M059J (cell line): ENCODE measurements at places on chromosomes 11 and 22. TPM values are rescaled to one million over a fixed set of nuclear protein-coding genes. Genes with fewer than 3 reads are reported as not detected.

GRCh38 chr11:8363921-8364320 lies 100.2 kb upstream of the LMO1 start:
- no peak for DNase-seq

GRCh38 chr11:36201411-36201810 lies 87.8 kb downstream of the COMMD9 start:
- DNase-seq: no peak

DNA sequence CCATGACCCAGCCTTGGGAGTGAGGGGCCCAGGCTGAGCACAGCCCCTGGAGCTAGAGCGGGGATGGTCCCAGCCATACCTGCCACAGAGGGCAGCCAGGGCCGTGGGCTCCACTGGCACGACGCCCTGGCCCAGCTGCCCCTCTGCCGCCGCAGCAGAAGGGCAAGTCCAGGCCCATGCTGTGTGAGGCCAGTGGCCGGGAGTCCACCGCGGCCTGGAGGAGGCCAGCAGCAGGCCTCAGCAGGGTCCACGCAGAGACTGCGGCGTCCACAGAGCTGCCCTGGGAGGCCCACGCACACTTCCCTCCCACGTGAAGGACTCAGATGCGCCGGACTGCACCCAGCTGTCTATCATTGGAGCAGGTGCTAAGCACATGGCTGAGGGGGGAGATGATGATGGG lies 23.5 kb downstream of the MOB2 start:
- DNase-seq: no peak

GRCh38 chr11:2379466-2380174 lies 2.5 kb downstream of the CD81 start:
- no peak for DNase-seq

DNA sequence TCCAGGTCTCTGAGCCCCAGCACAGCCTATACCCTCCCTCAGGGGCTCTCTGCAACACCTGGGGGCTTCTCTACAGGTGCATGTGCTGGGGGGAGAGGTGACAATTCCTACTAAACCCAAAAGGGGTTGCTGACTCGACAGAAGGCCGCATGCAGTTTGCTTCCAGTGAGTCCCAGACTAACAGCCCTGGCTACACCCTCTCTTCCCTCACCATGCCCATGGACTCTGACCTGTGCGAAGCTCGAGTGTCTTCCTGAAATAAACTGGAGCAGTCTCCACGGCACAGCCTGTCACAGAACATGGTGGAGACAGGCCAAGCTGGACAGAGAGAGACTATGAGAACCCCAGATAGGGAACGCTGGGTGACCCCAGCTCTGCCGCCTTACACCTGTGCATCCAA lies 16.6 kb downstream of the PLEKHA7 start:
- no peak for DNase-seq

DNA sequence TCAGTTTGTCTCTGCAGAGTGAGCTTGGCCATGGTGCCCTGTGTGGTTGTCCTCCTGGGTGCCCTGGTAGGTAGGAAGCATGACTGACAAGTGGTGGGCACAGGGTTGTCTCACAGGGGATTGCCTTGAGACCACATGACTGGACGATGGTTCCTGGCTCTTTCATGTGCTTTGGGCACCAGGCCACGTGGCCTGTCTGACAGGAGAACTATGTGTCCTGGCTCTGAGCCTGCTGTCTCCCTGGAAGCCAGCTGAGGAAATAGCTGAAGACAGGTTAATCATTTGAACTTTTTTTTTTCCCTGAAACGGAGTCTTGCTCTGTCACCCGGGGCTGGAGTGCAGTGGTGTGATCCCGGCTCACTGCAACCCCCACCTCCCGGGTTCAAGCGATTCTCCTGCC lies 93.2 kb downstream of the LDLRAD3 start:
- peak; percentile 73 for DNase-seq

GRCh38 chr11:128516886-128517285 lies 70.5 kb downstream of the ETS1 start:
- DNase-seq: no peak

GRCh38 chr11:41779401-41779960 lies 320.0 kb upstream of the LRRC4C start:
- DNase-seq: no peak

DNA sequence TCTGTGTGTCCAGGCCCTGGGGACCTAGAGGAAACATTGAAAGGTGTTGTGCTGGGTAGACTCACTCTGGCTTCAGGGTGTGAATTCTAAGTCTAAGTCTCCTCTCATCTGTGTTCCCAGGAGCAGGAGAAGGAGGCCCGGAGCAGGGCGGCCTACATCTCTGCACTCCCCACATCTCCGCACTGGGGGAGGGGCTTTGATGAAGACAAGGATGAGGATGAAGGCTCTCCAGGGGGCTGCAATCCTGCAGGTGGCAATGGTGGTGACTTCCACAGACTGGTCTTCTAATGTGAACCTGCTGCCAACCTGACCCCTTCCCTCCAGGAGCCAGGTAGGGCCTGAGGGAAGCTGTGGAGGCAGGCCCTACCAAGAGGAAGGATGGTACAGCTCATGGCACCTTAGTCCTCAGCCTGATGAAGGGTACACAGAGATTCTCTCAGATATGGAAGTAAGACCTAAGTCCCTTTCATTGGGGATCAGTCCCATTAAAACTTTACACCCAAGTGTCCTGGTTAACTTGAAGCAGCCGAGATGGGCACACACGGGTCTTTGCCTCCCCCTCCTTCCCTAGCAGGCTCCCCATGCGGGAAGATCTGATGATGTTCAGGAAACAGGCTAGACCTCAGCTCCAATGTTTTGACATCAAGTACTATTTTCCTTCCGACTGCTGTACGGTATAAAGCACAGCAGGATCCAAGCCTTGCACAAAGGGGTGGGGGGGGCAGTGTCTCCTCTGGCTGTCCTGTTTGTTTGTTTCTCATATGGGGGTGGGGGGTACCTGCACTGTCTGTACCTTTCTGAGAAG lies 25.0 kb downstream of the USP35 start:
- no peak for DNase-seq

- DNase-seq: peak; percentile 53
These were observed 120.5 kb upstream of the FGF3 start for GRCh38 chr11:69939551-69940245.

DNA sequence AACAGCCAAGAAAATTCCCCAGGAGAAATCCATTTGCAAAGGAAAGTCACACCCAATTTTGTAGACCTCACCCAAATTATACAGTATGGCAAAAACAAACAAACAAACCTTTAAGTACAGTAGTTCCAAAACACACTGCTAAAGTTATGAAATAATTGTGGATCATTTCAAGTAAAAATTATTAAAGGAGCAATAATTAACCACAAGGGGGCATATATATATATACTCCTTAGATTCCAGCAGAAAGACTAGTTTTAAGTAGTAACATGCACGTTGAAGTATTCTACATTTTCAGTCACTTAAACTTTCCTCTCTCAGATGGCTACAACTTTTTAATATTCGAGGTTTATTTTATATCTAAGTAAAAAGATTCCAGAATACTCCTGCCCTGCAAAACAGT lies 26.8 kb downstream of the RNF141 start:
- no peak for DNase-seq

DNA sequence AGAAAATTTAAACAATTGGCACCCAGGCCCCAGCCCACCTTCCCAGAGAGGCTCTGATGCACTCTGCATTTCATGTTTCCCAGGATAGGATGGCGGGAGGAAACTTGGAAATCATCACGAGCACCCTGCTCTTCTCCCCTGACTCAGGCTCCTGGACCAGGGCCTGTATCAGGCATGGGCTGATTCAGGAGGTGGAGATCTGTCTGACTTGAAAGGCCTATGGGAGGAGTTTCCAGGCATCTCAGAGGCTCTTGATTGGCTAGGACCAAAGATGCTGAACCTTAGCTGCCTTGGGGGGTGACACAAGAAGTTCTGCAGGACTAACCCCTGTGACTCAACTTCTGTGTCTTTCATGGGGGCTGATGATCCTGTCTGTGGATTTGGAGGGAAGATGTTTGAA lies 106.2 kb downstream of the PKNOX2 start:
- no peak for DNase-seq

- peak; percentile 36 for DNase-seq
These were observed 187.0 kb downstream of the DSCAML1 start for GRCh38 chr11:117610045-117610444.

GRCh38 chr22:25668437-25668836 lies 73.6 kb upstream of the MYO18B start:
- peak; percentile 9 for DNase-seq

GRCh38 chr11:133898770-133899115 lies 53.4 kb upstream of the SPATA19 start:
- no peak for DNase-seq

DNA sequence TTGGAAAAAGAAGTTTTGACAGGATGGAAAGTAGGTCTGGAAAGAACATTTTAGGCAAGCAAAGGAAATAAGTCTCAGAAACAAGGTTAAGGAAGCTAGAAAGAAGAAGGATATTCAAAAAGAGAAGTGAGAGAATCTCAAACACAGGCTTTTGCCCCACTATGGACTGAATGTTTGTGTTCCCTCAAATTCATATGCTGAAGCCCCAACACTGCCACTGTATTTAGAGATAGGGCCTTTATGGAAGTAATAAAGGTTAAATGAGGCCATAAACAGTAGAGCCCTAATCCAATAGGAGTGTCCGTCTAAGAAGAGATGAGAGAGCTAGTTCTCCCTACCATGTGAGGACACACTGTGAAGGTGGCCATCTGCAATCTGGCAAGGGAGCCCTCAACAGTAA lies 20.6 kb upstream of the RPS13 start:
- no peak for DNase-seq

GRCh38 chr11:88042647-88043046 lies 132.6 kb downstream of the RAB38 start:
- DNase-seq: no peak

DNA sequence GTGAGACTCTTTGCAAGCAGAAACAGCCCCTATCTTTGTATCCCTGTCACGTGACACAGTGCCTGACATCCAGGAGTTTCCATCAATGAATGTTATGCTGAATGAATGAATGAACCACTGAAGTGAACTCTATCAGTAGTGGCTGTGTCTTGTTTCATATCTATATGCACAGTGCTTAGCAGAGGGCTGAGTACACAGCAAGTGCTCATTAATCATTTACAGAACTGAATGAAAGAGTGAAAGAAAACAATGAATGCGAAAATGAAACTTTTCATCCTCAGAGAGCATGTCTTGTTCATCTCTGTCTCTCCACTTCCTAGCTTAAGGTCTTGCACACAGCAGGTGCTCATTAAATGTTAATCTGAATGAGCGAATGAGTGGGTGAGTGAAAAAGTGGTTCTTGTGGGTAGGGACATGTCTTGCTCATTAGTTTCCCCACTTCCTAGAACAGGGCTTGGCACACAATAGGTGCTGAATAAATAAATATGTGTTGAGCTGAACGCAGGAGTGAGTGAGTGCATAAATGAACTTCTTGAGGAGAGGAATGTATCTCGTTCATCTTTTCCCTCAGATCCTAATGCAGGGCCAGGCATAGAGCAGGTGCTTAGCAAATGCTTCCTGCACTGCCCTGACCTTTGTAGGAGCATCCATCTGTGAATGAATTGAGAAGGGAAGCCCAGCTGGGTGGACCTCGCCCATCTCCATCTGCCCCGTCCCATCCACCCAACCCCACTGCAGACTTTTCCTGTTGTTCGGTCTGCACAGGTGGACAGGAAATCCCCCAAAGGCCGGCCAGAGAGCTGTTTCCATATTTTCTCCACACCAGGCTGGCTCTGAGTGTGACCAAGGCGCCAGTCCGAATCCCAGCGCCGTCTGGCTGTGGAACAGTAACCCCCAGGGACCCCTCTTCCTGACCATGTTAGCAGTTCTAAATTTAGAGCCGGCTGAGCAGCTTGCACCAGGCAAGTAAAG lies 113.4 kb upstream of the CRYBB3 start:
- no peak for DNase-seq

DNA sequence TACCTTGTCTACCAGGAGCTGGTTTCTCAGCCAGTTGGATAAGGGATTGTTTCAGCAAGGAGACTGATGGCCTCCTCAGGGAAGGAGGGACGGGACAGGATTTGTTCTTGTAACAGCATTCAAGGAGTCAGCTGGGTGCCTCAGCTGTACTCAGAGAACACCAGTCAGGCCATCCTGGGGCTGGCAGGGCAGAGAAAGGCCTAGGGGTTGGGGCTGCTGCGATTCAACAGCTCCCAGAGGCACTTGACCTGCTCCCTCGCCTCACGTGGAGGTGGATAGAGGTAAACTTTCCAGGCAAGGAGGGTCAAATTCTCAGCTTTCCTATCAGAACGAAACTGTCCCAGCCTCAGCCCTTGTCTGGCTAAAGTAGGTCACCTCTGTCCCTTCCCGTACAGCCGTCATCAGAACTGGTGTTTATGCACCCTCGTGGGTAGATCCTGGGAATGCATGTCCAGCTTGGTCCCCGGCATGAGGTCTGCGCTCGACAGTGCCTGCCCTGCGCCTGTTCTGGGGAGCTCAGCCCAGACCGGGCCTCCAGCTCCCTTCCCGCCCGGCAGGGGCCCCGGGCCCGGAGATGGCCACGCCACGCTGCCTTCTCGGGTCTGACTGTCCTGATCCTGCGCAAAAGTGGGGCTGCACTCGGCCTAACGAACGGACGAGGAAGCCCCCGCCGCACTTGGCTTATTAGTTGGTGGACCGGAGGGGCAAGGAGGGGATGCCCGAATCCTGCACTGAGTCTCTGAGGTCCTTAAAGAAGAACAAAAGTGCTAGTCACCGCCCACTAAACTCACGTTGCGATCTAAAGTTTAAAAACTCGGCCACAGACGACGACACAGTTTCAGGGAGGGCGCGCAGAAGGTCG lies 762 bp upstream of the CCDC134 start:
- DNase-seq: no peak

GRCh38 chr11:94401773-94402265 lies 600 bp upstream of the GPR83 start:
- no peak for DNase-seq

- no peak for DNase-seq
These were observed 269.5 kb upstream of the SESN3 start for GRCh38 chr11:95500466-95500865.

GRCh38 chr11:88266157-88266556 lies 71.4 kb downstream of the CTSC start:
- DNase-seq: no peak

The GGA1 gene
- total RNA-seq: 11.7 and 21.8 TPM in 2 replicates

The WBP2NL gene
- 0.54 TPM in 1 of 2 replicates, not detected in the other for total RNA-seq

The MRGPRX3 gene
- not detected in 2 replicates for total RNA-seq

The MYEOV gene
- total RNA-seq: 2.7 TPM in 2 replicates

The DRD2 gene
- 3.3 and 4.3 TPM in 2 replicates for total RNA-seq

The ST14 gene
- total RNA-seq: 0.30 and 0.44 TPM in 2 replicates

The OR2AT4 gene
- total RNA-seq: not detected in 2 replicates

The KIAA1671 gene
- total RNA-seq: 3.3 and 4.7 TPM in 2 replicates

The B4GAT1 gene
- total RNA-seq: 33.0 and 40.3 TPM in 2 replicates
